ENCODE measurements at places on chromosomes 2 and 18.

- no peak for DNase-seq
These were observed 178.0 kb downstream of the UBE2E3 start for GRCh38 chr2:181158427-181158826.

DNA sequence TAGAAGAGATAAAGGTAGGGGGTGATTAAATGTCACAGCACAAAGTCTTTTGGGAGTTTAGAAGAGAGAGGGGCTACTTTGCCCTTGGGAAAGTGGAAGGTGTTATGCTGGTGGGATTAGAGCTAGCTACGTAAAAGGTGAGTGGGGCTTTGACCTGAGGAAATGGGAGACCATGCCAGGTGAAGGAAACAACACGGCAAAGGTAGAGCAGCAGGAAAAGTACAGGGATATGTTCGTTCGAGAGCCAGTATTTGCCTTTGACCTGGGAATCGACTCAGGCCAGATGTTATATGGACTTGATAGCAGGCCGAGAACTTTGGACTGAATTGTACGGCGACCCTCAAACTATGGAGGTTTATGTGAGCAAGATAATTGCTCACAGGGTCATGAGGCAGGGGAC, 55.7 kb upstream of the ACKR3 start:
- no peak for DNase-seq

DNA sequence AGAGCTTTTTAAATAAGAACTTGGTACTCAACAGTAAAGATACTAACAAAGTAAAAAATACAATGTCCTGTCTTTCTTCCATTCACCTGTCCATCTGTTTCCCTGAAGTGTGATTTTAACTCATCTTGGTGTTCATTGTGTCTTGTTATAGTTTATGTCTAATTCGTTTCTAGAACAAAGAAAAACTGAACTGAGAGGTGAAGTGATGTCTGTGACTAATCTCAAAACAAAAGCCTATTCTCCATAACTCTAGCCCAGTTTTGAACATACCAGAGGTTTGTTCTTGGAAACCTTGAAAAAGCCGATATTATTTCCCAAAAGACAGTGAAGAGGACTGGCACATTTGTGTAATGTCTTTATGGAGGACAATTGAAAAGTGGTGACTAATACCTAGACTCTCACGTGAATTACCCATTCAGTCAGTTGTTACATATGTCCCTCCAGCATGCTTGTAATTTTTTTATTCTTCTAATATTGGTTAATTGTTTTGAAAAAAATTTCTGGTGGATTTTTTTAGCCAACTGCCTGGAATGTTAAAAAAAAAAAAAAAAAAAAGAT, 725.8 kb downstream of the SATB2 start:
- DNase-seq: no peak

GRCh38 chr2:64819774-64820688, 166.3 kb upstream of the SERTAD2 start:
- DNase-seq: no peak

- DNase-seq: no peak
These were observed 183.2 kb upstream of the SLC39A10 start for GRCh38 chr2:195473862-195474261.

- DNase-seq: no peak
These were observed 500.5 kb downstream of the TSN start for GRCh38 chr2:122255924-122256323.

DNA sequence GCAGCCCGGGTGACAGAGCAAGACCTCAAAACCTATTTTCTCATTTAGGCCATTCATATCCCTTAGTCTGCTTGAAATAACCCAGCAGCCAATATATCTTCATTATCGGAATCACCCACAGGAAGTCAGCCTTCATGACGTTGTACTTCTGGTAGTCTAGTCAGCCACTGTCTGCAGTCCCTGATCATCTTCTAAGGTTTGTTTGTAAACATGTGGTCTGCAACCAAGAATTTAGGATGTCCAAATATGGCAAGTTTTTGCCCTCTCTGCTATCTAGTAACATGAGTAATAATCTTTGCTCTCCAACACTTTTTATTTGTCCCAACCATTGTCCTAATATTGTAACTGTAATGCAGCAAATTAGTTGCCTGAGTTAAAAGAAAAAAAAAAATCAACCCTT, 92.5 kb downstream of the PRPF40A start:
- no peak for DNase-seq

DNA sequence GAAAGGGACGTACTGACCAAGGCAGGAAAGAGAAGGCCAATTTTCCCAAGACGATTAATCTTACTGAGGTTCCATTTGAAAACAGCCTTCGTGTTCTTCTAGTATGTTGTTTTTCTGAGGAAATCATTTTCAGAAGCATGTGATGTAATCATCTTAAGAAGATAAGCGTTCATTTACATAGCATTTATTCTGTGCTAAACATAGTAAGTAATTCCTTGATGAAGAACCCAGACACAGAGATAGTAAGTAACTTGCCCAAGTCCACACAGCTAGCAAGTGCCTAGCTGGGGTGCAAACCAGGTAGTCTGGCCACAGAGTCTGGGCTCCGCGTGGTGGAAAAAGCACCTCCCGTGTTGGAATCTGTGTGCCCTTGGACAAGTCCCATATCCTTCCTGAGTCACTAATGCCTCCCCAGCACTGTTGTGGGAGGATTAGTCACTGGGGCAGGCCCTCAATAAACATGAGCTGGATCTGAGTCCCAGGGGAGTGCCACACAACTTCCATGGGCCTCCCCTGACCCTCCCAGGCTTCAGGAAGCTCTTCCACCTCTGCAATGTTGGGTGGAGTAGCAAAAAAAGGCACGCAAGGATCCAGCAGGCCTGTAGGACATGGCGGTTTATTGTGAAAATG, 26.9 kb upstream of the ASAP2 start:
- no peak for DNase-seq

- DNase-seq: no peak
These were observed 98.9 kb upstream of the SEC11C start for GRCh38 chr18:59040770-59041148.

DNA sequence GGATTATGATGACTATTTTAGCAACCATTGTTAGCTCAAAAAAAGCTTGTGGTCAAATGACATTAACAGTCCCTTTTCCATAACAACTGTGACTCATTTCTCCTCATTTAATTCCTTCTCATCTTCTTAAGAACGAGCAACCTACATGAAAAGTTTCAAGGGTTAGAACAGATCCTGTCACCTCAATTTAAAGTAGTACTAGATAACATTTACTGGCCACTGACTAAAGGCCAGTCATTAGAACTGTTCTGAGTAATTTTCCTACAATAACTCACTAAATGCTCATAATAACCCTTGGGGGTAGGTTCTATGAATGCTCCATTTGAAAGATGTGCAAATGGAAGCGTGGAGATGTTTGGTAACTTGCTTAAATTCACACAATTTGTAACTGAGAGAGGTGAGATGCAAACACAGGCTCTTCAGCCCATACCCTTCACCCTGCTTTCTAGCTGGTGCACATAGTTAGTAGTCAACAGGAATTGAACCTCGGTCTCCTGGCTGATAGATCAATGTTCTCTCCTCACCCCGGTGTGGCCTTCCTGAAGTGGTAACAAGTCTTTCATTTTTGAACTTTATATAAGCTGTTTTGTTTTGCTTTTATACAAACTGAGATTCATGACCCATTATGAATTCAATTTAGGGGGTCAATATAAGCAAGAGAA, 212.5 kb downstream of the SETBP1 start:
- no peak for DNase-seq

GRCh38 chr2:7424481-7424880, 507.3 kb downstream of the RNF144A start:
- no peak for DNase-seq

- no peak for DNase-seq
These were observed 12.6 kb downstream of the QPCT start for GRCh38 chr2:37357069-37357468.

DNA sequence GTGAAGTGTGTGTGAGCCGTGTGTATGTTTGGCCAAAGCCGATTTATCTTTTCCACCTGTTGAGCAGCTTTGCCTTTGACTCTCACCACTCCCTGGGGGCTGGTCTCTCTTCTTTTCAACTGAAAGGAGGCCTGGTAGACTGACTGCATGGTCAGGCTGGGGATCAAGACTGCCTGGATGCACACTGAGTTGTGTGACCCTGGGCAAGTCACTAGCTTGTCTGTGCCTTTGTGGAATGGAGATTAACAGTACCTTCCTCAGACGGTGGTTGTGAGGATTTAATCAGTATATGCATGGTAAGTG, 85.5 kb downstream of the TANC1 start:
- no peak for DNase-seq

GRCh38 chr2:128636802-128637147, 318.1 kb upstream of the HS6ST1 start:
- no peak for DNase-seq

DNA sequence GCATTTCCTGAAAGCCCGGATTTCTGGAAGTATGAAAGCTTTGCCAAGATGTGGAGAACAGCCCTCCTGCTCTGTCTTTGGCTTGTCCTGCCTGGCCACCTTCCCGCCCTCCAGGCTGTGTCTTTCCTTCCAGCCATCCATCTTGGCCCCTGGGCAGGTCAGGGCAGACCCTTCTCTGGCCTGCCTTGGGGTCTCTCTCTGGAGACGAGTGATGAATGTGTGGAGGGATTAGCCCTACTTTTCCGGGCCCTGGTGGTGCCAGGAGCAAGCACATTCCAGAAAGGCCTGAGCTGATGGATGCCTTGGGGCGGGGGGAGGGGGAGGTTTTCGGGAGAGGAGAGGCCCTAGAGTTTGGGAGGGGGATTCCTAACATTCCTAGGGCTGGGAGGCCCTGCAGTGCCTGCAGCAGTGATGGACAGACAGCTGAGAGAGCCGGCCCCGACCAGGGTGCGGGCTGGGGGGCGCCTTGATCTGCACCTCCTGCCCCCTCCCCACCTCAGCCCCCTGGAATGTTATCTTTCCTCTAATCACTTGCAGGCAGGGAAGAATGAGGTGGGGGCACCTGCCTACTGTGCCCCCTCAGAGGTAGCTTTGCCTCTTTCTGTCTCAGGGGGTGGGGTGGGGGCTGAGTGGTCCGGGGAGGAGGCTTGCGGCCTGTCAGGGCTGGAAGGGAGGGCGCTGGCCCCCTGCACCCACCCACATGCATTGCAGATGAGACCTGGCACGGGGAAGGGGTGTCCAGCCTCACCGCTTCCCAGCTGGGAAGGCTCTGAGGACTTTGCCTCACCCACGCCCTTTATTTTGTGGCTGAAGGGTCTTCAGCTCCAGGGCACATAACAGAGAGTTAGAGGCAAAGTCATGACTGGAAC, 156.2 kb downstream of the DDX1 start:
- DNase-seq: no peak

DNA sequence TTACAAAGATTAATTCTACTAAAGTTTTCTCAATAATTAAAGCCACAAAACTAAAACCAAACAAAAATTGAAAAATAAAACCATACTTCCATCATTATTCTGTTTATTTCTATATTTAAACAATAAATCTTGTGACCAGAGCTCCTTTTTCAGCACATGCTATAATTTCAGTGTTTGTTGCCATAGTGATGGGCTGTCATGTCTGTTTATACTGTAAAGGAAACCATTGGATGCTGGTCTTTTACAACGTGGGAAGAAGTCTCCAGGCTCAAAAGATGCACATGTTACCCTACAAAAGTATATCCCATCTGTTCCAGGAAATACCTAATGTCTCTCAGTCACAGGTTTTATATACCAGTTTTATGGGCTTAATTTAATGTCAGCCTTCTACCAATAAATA, 100.1 kb upstream of the MC2R start:
- DNase-seq: no peak

DNA sequence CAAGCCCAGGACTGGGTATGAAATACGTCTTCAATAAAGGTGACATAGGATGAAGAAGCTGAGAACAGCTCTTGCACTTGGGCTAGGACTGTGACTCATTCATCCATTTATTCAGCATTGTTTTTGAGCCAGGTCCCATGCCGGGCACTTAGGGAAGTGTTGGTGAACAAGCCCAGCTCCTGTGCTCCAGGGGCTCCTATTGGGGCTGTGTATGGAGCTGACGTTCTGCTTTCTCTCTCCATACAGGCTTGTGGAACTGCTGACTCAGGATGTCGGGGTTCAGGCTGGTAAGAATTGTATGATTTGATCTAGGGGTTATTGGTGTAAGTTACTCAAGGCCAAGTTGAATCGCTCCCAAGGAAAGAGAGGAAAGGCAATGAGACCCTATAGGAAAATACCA, 24.0 kb downstream of the MYO7B start:
- DNase-seq: no peak

- no peak for DNase-seq
These were observed 222.9 kb downstream of the PTPRM start for GRCh38 chr18:7789856-7790552.

- no peak for DNase-seq
These were observed 220.3 kb upstream of the PXDN start for GRCh38 chr2:1964659-1965058.

GRCh38 chr2:28172114-28172898, 220.4 kb upstream of the FOSL2 start:
- no peak for DNase-seq

- DNase-seq: no peak
These were observed 279.7 kb downstream of the KCNJ3 start for GRCh38 chr2:154978244-154978643.
